Activated naive CD8-positive, alpha-beta T cell treated with anti-CD3 and anti-CD28 coated beads for 36 hours (primary cell): ENCODE measurements at places on chromosomes 4 and X.

- DNase-seq, result peak; percentile 52
Observed at GRCh38 chrX:74293343-74293946, 10.5 kb upstream of the ZCCHC13 start.

DNA sequence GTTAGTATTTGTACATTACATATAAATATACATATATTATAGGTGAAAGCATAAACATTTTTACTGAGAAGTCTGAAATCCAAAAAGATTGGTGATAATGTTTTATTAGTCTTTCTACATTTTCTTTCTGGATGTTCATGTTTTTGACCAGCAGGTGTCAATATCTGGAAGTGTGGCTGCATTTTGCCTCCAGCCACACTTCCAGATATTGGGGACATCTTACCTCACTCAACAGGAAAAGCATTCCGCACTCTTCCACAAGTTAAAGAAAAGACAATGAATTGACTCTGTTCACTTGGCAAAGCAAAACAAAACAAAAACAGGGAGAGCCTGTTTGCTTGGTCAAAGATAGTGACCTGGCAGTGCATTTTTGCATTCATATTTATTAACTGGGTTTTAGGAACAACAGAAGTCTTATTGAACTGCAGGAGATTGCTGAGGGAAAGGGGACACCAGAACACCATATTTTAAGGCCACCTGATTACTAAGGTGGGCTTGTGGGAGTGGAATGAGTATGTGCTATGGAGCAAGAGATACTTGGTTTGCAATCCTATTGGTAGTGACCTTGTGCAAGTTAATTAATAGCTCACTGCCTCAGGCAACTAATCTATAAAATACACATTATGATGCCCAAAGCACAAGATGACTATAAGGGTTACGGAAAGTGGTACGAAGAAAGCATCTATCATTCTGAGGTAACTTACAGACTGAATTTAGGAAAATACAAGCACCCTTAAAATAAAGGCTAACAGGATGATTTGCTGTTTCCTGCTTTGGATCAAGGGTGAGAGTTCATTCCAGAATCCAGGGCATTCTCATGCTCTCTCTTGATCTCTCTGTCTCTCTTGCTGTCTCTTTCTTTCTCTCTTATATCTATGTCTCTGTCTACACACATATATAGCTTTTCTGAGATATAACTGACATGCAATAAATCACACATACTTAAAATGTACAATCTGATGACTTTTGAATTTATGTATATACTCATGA, 389.9 kb upstream of the EMCN start:
- DNase-seq, result no peak

DNA sequence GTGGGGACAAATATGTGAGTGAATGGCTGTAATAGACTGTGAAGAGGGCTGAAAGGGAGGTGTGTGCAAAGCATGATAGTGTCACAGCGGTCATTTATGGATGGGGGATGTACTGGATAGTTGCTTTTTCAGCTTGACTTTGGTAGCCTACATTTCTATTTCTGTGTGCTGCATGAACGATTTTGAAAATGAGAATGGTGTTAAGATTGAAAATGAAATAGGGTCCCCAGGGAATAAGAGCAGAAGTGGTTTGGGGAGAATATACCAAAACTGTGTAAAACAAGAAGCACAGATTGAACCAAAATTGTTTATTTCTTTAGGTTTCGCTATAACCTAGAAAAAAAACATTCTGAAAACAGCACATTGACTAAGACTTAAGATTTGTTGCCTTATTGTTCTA, 58.8 kb upstream of the CLNK start:
- no peak for DNase-seq

GRCh38 chrX:51893931-51894696, 691 bp downstream of the MAGED1 start:
- peak; percentile 12 for DNase-seq

GRCh38 chr4:79982601-79983322, 90.3 kb downstream of the ANTXR2 start:
- DNase-seq, result no peak

DNA sequence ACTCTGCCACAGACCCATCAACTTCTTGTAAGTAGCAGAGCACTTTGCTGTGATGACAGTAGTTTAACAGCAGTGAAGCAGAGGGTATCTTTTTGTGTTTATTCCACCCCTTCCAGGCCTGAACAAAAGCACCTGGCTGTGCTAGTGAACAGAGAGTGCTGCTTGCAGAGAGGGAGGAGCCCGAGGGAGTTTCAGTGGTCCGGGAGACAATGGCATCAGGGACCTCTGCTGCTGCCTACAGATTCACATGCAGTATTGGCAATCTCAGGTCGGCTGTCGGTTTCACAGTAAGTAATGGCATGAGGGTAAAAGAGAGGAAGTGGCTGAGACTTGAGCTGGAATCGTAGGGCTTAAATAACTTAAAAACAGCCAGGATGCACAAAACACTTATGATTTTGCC, 755.8 kb downstream of the RPA4 start:
- DNase-seq, result peak; percentile 1

GRCh38 chr4:3436798-3437581, 4.8 kb upstream of the HGFAC start:
- DNase-seq, result no peak

DNA sequence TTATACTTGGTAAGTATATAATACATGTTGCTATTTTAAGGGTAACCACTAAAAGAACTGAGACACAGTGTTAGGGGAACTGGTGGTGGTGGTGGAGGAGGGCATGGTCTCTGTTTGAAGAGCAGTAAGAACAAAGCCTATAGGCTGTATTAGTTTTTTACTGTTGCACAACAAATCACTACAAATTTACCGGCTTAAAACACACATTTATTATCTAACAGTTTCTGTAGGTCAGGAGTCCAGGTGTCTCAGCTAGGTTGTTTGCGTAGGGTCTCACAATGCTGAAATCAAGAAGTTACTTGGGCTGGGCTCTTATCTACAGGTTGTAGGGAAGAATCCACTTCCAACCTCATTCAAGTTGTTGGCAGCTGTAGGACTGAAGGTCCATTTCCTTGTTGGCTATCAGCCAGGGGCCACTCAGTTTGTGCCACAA, 52.6 kb downstream of the CASK start:
- DNase-seq, result no peak

GRCh38 chr4:40552536-40552935, 77.1 kb downstream of the RBM47 start:
- DNase-seq, result no peak

DNA sequence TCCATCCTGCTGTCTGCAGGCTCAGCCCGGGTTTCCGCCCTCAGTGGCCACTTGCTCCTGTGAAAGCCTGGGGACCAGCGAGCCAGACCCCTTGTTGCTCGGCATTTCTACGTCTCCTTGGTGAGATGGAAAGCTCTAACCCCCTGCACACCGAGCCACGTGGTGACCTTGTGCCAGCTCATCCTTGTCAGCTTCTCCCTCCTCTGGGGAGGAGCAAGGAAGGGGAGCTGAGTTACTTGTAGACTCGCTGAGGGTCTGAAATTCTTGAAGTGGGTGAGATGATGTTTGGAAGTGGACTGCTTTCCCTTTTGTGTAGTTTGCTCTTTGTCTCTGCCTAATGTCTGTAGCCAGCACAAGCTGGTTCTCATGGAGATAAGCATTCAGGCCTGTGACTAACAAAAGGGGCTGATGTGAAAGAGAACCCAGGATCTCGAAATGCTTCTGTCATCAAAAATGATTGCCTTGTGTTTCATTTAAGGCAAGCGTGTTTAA, 29.3 kb downstream of the RGS12 start:
- DNase-seq, result no peak

GRCh38 chr4:110643096-110643495, 20.2 kb upstream of the PITX2 start:
- no peak for DNase-seq

DNA sequence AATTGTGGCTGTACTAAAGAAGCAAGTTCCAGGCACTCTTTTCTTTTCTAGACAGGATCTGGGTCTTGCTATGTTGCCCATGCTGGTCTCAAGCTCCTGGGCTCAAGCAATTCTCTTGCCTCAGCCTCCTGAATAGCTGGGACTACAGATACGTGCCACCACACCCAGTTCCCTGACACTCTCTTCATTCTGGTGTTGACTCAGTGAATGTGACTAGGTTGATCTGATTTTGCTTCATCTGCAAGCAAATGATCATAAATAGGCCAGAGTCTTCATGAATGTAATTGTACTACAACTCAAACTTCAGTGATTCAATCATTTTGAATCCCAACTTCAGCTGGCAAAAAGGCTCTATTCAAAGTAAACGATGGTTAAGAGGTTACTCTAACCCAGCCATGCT, 78.5 kb downstream of the APBB2 start:
- DNase-seq, result no peak

- no peak for DNase-seq
Observed at GRCh38 chrX:139736151-139736550, 28.2 kb upstream of the MCF2 start.

DNA sequence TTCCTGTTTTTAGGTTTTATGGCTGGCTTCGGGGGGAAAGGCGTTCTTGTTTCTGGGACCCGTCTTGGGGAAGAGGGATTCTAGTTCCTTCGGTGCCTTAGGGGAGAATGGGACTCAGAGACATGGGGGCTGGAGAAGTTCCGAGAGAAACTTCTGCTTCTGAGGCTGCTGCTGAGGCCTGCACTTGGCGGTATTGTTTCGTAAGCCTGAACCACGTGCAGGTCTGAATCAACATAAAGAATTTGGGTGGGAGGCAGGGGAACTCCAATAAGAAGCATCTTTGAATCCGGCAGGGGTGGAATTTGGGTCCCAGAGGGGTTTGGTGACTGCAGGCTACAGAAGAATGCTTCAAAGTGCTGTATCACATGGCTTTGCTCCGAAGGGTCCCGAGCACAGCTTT, 15.1 kb downstream of the XG start:
- no peak for DNase-seq

DNA sequence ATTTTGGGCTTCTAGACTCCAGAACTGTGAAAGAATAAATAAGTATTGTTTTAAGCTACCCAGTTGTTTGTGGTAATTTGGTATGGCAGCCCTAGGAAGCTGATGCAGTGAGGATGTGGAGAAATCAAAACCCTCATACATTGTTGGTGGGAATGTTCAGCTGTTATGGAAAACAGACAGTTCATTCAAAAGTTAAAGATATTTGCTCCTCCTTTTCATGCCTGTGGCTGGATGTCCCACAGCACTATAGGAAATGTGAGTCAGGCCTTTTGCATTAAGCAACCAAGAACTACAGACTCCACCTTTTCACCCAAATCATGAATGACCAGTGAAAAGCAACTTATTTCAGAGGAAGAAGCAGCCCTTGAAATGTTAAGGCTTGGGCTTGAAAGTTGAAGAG, 6.7 kb downstream of the BBS12 start:
- DNase-seq, result no peak

DNA sequence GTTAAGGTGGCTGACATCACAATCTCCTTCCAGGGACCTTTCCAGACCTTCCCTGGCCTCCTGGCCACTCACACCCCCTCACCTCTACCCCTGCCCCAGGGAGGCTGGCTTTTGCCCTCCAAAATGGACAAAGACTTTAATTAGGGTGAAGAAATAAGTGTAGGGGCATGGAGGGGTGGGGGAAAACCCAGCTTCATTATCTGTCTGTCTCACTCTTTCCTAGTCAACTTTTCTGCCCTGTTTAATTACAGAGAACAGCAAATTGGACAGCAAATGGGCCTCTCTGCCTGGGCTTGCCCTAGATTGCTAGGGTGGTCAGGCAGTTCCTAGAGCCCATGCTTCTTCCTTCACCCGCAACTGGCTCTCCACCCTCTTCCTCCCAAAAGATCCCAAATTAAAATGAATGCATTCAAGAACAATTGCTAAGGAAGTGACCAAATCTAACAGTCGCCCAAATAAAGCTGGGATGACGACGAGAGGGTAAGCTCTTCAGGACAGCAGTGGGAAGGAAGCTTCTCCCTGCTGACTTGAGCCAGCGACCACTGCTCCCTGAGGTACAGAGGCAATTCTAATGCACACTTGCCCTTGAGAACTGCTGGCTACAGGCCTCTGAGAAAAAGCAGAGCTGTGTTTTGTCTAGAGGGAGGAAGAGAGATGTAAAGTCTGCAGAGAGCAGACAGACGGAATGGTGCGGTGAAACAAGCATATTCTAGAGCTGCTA, 12.4 kb downstream of the RAI2 start:
- DNase-seq, result no peak

DNA sequence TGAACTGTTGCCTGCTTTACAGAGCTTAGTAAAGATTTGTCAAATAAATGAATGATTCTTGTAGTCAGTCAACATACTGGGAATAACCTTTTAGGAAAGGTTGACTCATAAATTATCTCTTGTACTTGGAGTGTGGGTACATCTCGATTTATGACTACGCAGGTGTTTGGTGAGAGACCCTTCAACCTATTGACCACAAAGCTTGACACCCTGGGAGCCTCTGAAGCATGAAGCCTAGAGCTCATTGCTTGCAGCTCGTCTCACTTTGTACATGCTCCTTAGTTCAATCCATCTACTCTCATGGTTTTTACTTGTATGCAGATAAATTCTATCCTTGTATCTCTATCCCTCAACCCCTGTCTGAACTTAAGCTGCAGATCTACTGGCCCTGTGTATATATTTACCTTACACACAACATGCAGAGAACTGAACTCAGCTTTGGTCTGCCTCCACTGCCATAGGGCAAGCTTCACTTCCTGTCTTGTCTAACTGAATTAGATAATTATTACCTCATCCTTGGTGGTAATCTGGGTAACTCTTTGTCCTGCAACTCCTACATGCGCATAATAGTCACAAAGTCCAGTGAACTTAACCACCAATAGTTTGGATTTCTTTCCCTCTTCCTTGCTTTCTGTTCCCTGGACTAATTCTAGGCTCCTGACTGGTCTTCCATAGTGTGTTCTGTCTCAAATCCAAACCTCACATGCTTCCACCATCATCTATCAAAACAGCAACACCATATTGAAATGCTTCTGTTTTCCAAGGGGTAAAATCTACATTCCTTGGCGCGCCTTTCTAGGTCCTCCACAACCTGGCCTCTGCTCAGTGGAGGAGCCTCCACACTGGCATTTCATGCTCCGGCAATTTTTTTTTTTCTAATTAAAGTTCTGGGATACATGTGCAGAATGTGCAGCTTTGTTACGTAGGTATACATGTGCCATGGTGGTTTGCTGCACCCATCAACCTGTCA, 32.2 kb upstream of the FAT1 start:
- DNase-seq, result no peak

DNA sequence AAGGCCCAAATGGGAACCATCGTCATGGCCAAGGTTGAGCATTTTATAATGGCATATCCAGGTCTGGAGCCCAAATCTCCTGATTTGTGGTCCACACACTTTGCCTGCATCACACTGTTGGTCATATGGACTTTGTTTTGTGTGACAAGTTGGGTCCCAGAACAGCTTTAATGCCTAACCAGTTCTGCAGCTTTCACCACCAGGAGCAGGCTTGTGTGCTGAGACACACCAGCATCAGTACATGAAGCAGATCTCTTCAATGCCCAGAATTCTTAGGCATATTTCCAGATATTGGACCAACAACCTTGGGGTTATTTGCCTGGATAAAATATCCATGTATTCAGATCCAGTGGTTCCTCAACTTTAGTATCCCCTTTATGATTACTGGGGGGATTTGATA, 371.3 kb downstream of the FBXW7 start:
- no peak for DNase-seq

DNA sequence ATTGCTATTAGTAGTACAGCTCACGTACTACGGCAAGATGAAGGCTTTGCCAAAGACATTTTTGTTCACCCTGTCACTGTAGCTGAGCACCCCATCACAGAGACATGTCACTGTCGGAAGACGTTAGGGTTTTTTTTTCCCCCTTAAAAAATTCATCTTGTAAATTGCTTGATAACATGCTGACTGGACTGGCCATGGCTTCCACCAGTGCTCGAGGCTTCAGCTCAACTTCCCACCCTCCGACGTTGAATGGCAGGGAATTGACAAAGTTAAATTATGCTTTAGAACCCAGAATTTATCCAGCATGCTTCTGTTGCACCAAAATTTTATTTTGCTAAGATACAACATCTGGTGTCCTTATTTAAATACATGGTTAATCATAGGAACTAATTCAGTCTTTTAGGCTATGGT, 707 bp upstream of the OTUD4 start:
- no peak for DNase-seq
